Naive thymus-derived CD4-positive, alpha-beta T cell (primary cell): ENCODE measurements at places on chromosomes 4 and X. TPM values are rescaled to one million over a fixed set of nuclear protein-coding genes. Genes with fewer than 3 reads are reported as not detected.

Gene MAML3
- 3.3 TPM for total RNA-seq

Gene TMEM47
- total RNA-seq: not detected

- H3K4me3 ChIP-seq: no peak overlapping the region
- H3K36me3 ChIP-seq: no peaks in the 10 kb centered on the region
- DNase-seq: no peak
- H3K27me3 ChIP-seq: no peaks in the 10 kb centered on the region
Measured at GRCh38 chr4:21801661-21802385, 146.7 kb downstream of the KCNIP4 start.

GRCh38 chr4:173151496-173151895 lies 17.1 kb upstream of the GALNT7 start:
- no peak overlapping the region for H3K27ac ChIP-seq
- no peak for DNase-seq
- no peaks in the 10 kb centered on the region for H3K4me1 ChIP-seq
- no peak overlapping the region for H3K4me3 ChIP-seq
- no peaks in the 10 kb centered on the region for H3K36me3 ChIP-seq

DNA sequence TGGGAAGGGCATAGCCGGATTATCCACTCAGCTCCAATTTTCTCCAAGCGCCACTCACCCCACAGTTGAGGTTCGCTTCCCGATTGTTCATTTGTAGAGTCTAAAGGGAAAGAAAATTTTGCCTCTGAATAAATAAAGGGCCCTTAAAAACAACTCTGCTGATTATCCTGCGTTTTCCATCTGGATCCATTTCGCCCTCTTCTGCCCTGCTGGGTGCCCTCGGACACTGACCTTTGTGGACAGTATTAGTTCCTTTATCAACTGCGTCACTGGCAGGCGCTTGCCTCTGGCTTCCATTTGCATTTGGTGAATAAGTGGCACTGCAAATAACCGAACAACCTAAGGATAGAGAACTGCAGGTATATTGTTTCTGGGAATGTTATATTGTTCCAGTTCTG lies 10.1 kb downstream of the GSX2 start:
- no peak for DNase-seq
- peaks cover 4% of the 10 kb centered on the region for H3K27me3 ChIP-seq
- no peak overlapping the region for H3K4me3 ChIP-seq

GRCh38 chr4:155675709-155676429 lies 9.2 kb downstream of the GUCY1A1 start:
- H3K36me3 ChIP-seq: no peaks in the 10 kb centered on the region
- no peaks in the 10 kb centered on the region for H3K4me1 ChIP-seq
- H3K27me3 ChIP-seq: no peaks in the 10 kb centered on the region
- no peak overlapping the region for H3K4me3 ChIP-seq
- H3K27ac ChIP-seq: no peak overlapping the region
